ENCODE measurements at places on chromosomes 3 and 15.

GRCh38 chr3:4271834-4272233 is 31.3 kb upstream of the SETMAR start:
- peaks cover 4% of the 10 kb centered on the region for H3K4me1 ChIP-seq
- no peak overlapping the region for H3K27ac ChIP-seq
- no peaks in the 10 kb centered on the region for H3K27me3 ChIP-seq
- H3K4me3 ChIP-seq: no peak overlapping the region
- no peak for DNase-seq

DNA sequence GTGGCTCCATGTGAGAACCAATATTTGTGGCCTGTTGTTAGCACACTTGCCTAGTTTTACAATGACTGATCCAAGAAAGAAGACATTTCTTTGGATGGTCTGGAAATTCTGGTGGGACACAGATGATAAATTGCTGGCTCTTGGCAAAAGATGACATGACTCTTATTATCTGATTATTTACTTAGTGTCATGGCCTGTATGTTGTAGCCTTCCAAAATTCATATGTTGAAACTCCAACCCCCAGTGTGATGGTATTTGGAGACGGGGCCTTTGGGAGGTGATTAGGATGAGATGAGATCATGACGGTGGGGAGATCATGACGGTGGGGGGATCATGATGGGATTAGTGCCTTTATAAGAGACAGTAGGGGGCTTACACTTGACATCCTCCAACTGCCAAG is 30.0 kb upstream of the AKAP13 start:
- no peak overlapping the region for H3K4me3 ChIP-seq
- no peak for DNase-seq
- H3K27me3 ChIP-seq: no peaks in the 10 kb centered on the region
- H3K36me3 ChIP-seq: no peaks in the 10 kb centered on the region
- peaks cover 6% of the 10 kb centered on the region for H3K4me1 ChIP-seq

GRCh38 chr15:29090617-29091466 is 178.8 kb downstream of the NSMCE3 start:
- H3K36me3 ChIP-seq: peaks cover 16% of the 10 kb centered on the region
- no peaks in the 10 kb centered on the region for H3K27me3 ChIP-seq
- H3K4me3 ChIP-seq: no peak overlapping the region
- DNase-seq: peak; percentile 15

DNA sequence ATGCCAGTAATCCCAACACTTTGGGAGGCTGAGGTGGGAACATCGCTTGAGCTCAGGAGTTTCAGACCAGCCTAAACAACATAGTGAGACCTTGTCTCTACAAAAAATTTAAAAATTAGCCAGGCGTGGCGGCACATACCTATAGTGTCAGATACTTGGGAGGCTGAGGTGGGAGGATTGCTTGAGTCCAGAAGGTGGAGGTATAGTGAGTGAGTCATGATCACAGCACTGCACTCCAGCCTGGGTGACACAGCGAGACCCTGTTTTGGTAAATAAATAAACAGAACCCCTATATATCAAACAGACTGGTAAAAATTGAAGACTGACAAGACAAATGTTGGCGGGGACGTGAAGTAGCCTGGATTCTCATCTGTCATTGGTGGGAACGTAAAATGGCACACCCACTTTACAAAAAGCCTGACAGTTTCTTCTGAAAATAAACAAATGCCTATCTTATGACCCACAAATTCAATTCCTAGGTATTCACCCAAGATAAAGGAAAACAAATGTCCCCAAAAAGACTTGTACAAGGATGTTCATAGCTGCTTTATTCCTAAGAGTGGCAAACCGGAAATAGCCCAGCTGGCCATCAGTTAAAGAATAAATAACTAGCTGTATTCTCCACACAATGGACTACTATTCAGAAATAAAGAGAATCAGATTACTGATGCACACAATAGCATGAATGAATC is 47.0 kb upstream of the GK5 start:
- DNase-seq: no peak
- no peaks in the 10 kb centered on the region for H3K4me1 ChIP-seq
- H3K36me3 ChIP-seq: no peaks in the 10 kb centered on the region
- no peak overlapping the region for H3K27ac ChIP-seq

GRCh38 chr3:59774000-59774399 is 724.2 kb upstream of the CFAP20DC start:
- H3K4me1 ChIP-seq: peaks cover 29% of the 10 kb centered on the region
- no peaks in the 10 kb centered on the region for H3K36me3 ChIP-seq
- no peak overlapping the region for H3K27ac ChIP-seq
- no peak for DNase-seq
- no peaks in the 10 kb centered on the region for H3K27me3 ChIP-seq
- no peak overlapping the region for H3K4me3 ChIP-seq

GRCh38 chr3:135134684-135135075 is 339.6 kb downstream of the EPHB1 start:
- H3K36me3 ChIP-seq: no peaks in the 10 kb centered on the region
- H3K4me1 ChIP-seq: no peaks in the 10 kb centered on the region

- no peaks in the 10 kb centered on the region for H3K36me3 ChIP-seq
- DNase-seq: no peak
Observed at GRCh38 chr15:33442449-33442848, 131.7 kb downstream of the RYR3 start.

GRCh38 chr15:77021803-77022381 is 27.0 kb downstream of the PSTPIP1 start:
- peaks cover 68% of the 10 kb centered on the region for H3K36me3 ChIP-seq
- H3K27me3 ChIP-seq: no peaks in the 10 kb centered on the region
- no peak overlapping the region for H3K4me3 ChIP-seq

DNA sequence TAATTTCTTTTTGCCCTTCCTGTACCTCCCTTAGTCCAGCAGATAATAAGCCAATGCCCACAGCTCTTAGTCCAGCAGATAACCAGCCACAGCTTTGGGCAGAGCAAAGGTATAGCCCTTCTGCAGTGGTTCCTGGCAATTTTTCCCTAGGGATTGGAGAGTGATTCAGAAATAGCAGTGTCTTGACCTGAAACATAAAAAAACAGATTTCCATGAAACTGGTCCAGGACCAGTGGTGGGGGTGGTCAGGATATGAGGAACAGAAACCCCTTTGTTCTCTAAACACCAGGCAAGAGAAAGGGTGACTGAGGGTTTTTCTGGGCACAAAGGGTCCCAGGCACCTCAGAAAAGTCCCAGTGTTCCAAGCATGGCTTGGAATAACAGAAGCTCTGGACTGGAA is 103.4 kb downstream of the ARRDC4 start:
- no peaks in the 10 kb centered on the region for H3K36me3 ChIP-seq
- DNase-seq: no peak
- no peaks in the 10 kb centered on the region for H3K27me3 ChIP-seq
- H3K27ac ChIP-seq: no peak overlapping the region
- H3K4me1 ChIP-seq: no peaks in the 10 kb centered on the region
- H3K4me3 ChIP-seq: no peak overlapping the region

GRCh38 chr3:44337248-44337785 is 1.2 kb upstream of the TCAIM start:
- no peaks in the 10 kb centered on the region for H3K27me3 ChIP-seq
- H3K27ac ChIP-seq: peak overlapping the region; percentile 91
- no peaks in the 10 kb centered on the region for H3K36me3 ChIP-seq

DNA sequence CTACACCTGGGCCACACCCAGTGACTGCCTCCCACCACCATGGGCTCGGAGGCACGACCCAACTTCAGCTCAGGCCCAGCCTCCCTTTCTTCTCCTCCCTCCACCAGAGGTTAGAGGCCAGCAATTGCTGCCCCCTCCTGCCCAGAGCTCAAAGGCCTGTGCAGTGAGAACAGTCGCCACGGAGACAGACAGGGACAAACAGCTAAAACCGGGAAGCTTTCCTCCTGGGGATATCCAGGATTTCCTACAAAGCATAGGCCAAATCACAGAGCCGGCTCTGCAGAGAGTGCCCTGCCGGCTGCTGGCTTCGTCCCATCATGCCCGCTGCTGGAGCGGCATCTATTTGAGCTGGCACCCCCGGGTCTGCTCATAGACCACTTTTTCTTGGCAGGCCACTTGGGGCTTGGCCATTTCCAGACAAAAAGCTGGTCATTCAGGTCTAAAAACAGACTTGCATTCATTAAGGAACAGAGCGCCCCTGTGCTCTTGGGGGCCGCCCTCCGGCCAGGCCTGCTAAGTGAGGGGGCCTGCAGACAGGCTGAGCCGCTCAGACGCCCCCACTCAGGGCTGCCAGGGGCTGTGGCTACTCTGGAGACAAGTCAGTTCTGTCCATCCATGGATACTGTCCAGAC is 17.5 kb downstream of the GRAMD2A start:
- no peaks in the 10 kb centered on the region for H3K36me3 ChIP-seq
- H3K4me1 ChIP-seq: no peaks in the 10 kb centered on the region
- peaks cover 4% of the 10 kb centered on the region for H3K27me3 ChIP-seq
- H3K27ac ChIP-seq: no peak overlapping the region
- no peak overlapping the region for H3K4me3 ChIP-seq

DNA sequence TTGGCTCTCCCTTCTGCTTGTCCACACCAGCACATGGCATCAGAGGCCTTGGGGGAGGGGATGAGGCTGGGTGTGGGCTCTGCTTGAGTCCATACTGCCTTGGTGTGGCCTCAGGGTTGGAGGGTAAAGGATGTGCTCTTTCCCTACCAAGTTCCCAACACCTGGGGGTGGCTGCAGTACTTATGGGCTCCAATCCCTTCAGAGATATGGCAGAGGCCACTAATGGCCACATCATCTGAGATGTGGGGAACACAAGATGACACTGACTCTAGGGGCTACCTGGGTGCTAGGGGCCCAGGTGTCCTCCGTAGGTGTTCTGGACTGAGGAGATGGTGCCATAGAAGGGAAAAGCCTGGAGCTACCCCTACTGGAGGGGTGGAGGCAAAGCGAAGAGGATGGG is 6.9 kb downstream of the CXCR6 start:
- no peak for DNase-seq
- peak overlapping the region; percentile 70 for H3K27ac ChIP-seq
- no peak overlapping the region for H3K4me3 ChIP-seq
- H3K36me3 ChIP-seq: peaks cover 27% of the 10 kb centered on the region
- peaks cover 11% of the 10 kb centered on the region for H3K4me1 ChIP-seq

- peaks cover 6% of the 10 kb centered on the region for H3K4me1 ChIP-seq
- no peak within 1 kb of the TSS for H3K4me3 ChIP-seq
- no peaks in the 10 kb centered on the region for H3K36me3 ChIP-seq
- no peak within 1 kb of the TSS for H3K27ac ChIP-seq
- no peak for DNase-seq
Observed at GRCh38 chr15:66565741-66566144, at the start of gene LCTL. Gene LCTL (minus strand): TSS chr15:66565998. CDS start chr15:66565365, 633 bp downstream.

GRCh38 chr15:39429898-39430357 is 151.0 kb upstream of the THBS1 start:
- H3K4me1 ChIP-seq: peaks cover 22% of the 10 kb centered on the region
- DNase-seq: no peak
- H3K36me3 ChIP-seq: no peaks in the 10 kb centered on the region
- no peaks in the 10 kb centered on the region for H3K27me3 ChIP-seq
- no peak overlapping the region for H3K4me3 ChIP-seq

DNA sequence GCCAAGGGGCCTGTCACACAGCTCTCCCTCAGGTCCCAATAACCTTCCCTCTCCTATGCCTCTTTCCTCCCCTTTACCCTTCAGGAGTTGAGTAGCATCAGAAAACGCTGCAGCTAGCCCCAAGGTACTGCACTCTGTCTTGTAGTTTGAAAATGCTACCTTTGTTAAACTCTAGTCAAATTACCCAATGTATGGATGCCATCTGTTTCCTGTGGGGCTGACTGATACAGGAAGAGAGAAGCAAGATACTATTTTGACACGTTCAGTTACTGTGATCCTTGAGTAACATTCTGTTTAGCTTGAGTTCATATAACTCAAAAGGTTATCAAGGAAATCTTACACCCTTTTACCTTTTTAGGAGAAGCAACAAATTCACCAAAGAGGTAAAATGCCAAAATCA is 493.1 kb downstream of the FHIT start:
- DNase-seq: no peak
- H3K36me3 ChIP-seq: no peaks in the 10 kb centered on the region
- no peak overlapping the region for H3K4me3 ChIP-seq
- H3K4me1 ChIP-seq: no peaks in the 10 kb centered on the region
- H3K27ac ChIP-seq: no peak overlapping the region
- H3K27me3 ChIP-seq: no peaks in the 10 kb centered on the region

- H3K4me3 ChIP-seq: no peak overlapping the region
- peak; percentile 32 for DNase-seq
- H3K27me3 ChIP-seq: no peaks in the 10 kb centered on the region
- no peak overlapping the region for H3K27ac ChIP-seq
- peaks cover 30% of the 10 kb centered on the region for H3K36me3 ChIP-seq
- no peaks in the 10 kb centered on the region for H3K4me1 ChIP-seq
Observed at GRCh38 chr3:38479431-38480092, 16.6 kb upstream of the EXOG start.

DNA sequence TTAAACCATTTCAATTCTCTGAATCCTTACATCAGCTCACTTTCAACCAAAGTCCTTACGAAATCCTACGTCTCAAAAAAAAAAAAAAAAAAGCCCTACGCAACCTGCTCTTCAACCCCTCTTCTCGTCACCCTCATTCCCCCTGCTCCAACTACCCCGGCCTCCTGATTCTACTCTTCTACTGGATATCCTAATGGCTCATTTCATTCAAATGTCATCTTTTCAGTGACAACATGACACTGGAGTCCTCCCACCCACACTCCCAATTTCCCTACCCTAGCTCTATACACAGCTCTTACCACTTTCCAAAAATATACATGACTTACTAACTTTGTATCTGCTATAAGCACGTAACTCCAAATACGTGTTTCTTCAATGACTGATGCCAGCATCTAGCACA is 11.5 kb downstream of the UBP1 start:
- H3K27ac ChIP-seq: no peak overlapping the region
- peaks cover 5% of the 10 kb centered on the region for H3K36me3 ChIP-seq
- H3K4me1 ChIP-seq: peaks cover 10% of the 10 kb centered on the region
- no peak overlapping the region for H3K4me3 ChIP-seq

GRCh38 chr3:50612970-50613846 is 1.6 kb upstream of the CISH start:
- peak overlapping the region; percentile 65 for H3K27ac ChIP-seq
- peaks cover 23% of the 10 kb centered on the region for H3K36me3 ChIP-seq
- DNase-seq: no peak
- H3K4me1 ChIP-seq: peaks cover 37% of the 10 kb centered on the region

DNA sequence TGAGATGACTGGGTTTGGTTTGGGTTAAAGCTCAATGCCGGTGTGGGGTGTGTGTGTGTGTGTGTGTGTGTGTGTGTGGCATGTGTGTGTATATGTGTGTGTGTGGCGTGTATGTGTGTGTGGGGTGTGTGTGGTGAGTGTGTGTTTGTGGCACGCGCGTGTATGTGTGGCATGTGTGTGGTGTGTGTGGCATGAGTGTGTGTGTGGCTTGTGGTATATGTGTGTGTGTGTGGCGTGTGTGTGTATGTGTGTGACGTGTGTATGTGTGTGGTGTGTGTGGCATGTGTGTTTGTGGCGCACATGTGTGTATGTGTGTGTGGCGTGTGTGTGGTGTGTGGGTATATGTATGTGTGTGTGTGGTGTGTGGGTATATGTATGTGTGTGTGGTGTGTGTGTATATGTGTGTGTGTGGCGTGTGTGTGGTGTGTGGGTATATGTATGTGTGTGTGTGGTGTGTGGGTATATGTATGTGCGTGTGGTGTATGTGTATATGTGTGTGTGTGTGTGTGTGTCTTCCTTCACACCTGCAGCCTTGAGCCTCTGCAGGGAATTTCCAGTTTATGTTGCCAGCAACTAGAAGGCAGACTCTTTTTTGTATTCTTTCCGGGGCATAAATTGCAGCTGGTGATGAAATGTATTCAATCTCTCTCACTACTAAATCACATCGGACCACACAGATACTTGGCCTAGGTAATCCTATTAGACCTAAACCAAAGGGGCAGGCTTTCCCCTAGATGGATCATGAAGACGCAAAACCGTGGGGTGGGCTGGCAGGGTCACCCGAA is 34.8 kb downstream of the CHRD start:
- peaks cover 3% of the 10 kb centered on the region for H3K4me1 ChIP-seq
- H3K27ac ChIP-seq: no peak overlapping the region
- no peaks in the 10 kb centered on the region for H3K36me3 ChIP-seq

- H3K27me3 ChIP-seq: peaks cover 4% of the 10 kb centered on the region
- H3K4me1 ChIP-seq: peaks cover 4% of the 10 kb centered on the region
- no peaks in the 10 kb centered on the region for H3K36me3 ChIP-seq
- DNase-seq: no peak
Observed at GRCh38 chr3:58222161-58222724, 11.5 kb upstream of the DNASE1L3 start.

All from T-cell (primary cell).